ENCODE measurements at places on chromosomes 3 and 15. TPM values are rescaled to one million over a fixed set of nuclear protein-coding genes. Genes with fewer than 3 reads are reported as not detected.

The EIF3J gene
- total RNA-seq, result 25.6 TPM

The KBTBD12 gene
- total RNA-seq, result not detected

The CHAC1 gene
- 16.6 TPM for total RNA-seq

The PPP1R14D gene
- total RNA-seq, result 2.5 TPM

The OR5K4 gene
- total RNA-seq, result not detected

The RNF7 gene
- 27.7 TPM for total RNA-seq

The GOLGA8S gene
- total RNA-seq, result not detected

The FSIP1 gene
- 0.48 TPM for total RNA-seq

The ZNF445 gene
- 2.7 TPM for total RNA-seq

The CISH gene
- 0.73 TPM for total RNA-seq

The TICRR gene
- 15.2 TPM for total RNA-seq

The CCR3 gene
- total RNA-seq, result not detected

The MORC1 gene
- total RNA-seq, result not detected

The HTR3E gene
- total RNA-seq, result not detected

The SERPINI2 gene
- total RNA-seq, result not detected

The IMPG2 gene
- total RNA-seq, result not detected

The AADACL2 gene
- total RNA-seq, result not detected

The COL8A1 gene
- not detected for total RNA-seq

The MITF gene
- not detected for total RNA-seq

The PLCH1 gene
- total RNA-seq, result 1.9 TPM

The ZBTB47 gene
- total RNA-seq, result 1.1 TPM

The PLA2G4D gene
- total RNA-seq, result 0.03 TPM

The WNT5A gene
- not detected for total RNA-seq

The CFAP91 gene
- total RNA-seq, result not detected

The NPHP3 gene
- total RNA-seq, result 13.5 TPM

The ZPLD1 gene
- total RNA-seq, result not detected

The ROBO1 gene
- total RNA-seq, result 0.25 TPM

The CASR gene
- total RNA-seq, result not detected

The NR1I2 gene
- total RNA-seq, result 0.08 TPM

The FOXL2NB gene
- not detected for total RNA-seq

The AHSG gene
- total RNA-seq, result not detected

The ZIC4 gene
- total RNA-seq, result not detected

The PRRT3 gene
- 0.65 TPM for total RNA-seq

The CHRFAM7A gene
- not detected for total RNA-seq

The GOLGA8T gene
- not detected for total RNA-seq

The IL17RC gene
- 23.4 TPM for total RNA-seq

The MUSTN1 gene
- not detected for total RNA-seq

The OXTR gene
- total RNA-seq, result 0.60 TPM

The ZKSCAN7 gene
- not detected for total RNA-seq

The PRTG gene
- total RNA-seq, result not detected

The GJD2 gene
- total RNA-seq, result not detected

The SERPINI1 gene
- total RNA-seq, result 0.42 TPM

The DUOX1 gene
- 1.5 TPM for total RNA-seq

The ARL8B gene
- 18.3 TPM for total RNA-seq

The SEMA6D gene
- not detected for total RNA-seq

The SCG5 gene
- 0.37 TPM for total RNA-seq

The CHRNA7 gene
- total RNA-seq, result 2.4 TPM

The SCN11A gene
- not detected for total RNA-seq

The DAZL gene
- total RNA-seq, result not detected

The PAK6 gene
- 6.4 TPM for total RNA-seq

The FAM3D gene
- total RNA-seq, result 50.2 TPM

The EPB42 gene
- not detected for total RNA-seq

All from HT-29 (cell line).